Fibroblast of mammary gland (primary cell): ENCODE measurements at places on chromosomes 7 and 10.
A peak's percentile ranks its signal among the peaks of the same experiment; 100 is the strongest.

DNA sequence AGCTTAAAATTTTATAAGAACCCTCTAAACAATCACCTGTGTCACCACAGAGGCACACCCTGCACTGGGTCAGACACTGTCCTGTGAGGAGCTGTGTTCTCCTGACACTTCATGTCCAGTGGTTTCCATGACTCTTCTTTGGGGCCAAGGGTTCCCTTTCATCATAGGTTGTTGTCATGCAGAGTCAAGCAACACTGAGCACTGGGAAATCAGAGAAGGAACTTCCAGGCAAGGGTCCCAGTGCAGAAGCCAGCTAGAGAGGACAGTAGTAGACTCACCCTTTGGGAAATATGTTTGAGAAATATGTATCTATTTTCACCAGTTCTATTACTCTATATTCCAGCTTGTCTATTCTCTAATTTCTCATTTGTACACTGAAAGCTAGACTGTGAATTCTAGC lies 56.4 kb upstream of the PRSS58 start:
- DNase-seq, result no peak

- no peak for DNase-seq
These were observed 29.0 kb upstream of the GNA12 start for GRCh38 chr7:2873146-2873545.

DNA sequence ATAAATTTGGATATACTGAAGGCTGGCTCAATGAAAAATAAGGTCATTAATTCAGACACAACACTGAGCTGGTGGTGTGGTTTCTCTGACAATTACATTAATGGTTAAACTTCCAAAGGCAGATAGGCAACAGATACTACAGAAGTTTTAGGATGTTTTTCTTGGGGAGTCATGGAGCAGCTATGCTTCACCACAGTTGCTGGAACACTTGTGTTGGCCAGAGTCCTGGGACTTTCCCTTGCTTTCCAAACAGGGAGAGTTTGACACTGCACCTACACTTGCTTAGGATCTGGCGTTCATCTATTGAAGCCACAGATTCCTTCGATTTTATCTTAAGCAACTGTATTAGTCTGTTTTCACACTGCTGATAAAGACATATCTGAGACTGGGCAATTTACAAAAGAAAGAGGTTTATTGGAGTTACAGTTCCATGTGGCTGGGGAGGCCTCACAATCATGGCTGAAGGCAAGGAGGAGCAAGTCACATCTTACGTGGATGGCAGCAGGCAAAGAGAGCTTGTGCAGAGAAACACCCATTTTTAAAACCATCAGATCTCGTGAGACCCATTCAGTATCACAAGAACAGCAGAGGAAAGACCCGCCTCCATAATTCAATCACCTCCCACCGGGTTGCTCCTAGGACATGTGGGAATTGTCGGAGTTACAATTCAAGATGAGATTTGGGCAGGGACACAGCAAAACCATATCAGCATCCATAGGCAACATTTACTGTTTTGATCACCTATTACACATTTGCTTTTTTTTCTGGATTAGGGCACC lies 27.8 kb upstream of the TMEM178B start:
- DNase-seq, result peak; percentile 42

GRCh38 chr7:8564281-8564680 lies 130.9 kb downstream of the NXPH1 start:
- no peak for DNase-seq

- DNase-seq, result no peak
These were observed 175.8 kb downstream of the TNS3 start for GRCh38 chr7:47405921-47406800.

DNA sequence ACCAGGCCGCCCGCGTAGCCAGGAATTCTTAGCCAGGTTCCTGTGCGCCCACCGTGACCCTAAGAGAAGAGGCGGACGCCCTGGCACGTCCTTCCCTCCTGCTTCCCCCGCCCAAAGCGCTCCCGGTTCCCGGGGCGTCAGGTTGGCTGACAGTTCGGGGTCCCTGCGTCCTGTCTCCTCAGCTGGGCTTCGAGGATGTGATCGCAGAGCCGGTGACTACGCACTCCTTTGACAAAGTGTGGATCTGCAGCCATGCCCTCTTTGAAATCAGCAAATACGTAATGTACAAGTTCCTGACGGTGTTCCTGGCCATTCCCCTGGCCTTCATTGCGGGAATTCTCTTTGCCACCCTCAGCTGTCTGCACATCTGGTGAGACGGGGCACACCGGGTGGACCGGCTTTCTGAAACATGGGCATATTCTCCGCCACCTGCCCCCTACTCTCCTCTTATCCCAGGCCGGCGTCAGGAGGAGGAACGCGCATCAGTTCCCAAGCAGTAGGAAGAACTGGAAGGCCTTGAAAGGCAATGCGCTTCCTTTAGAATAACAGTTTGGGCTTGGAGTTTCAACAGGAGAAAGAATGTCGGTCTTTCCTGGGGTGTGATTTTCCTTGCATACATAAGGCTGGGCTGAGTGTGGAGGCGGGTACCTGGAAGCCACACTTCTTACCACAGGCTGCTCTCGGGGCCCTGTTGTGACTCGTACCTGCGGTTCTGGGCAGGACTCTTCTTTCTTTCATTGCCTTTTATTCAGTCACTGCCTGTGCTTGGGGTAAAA lies 728 bp downstream of the CAV2 start:
- DNase-seq, result peak; percentile 45

DNA sequence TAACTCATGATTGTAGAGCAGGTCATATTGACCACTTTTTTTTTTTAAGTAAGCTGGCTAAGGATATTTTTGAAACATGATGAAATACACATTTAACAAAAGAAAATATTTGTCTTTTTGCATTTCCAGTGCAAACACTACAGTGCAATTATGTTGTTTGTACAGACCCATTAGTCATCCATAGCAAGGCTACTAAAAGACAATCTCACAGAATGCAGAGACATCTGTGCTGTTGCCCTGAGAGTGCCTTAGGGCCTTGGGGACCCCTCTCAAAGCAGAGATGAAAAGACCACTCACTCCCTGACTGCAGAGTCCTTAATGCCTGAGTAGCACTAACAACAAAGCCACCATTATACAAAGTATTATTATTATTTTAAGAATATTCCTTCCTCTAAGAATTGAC lies 104.5 kb downstream of the NRCAM start:
- DNase-seq, result peak; percentile 41

GRCh38 chr7:124113045-124113444 lies 80.2 kb upstream of the TMEM229A start:
- DNase-seq, result no peak

GRCh38 chr7:41367967-41368882 lies 334.7 kb downstream of the INHBA start:
- DNase-seq, result peak; percentile 18

DNA sequence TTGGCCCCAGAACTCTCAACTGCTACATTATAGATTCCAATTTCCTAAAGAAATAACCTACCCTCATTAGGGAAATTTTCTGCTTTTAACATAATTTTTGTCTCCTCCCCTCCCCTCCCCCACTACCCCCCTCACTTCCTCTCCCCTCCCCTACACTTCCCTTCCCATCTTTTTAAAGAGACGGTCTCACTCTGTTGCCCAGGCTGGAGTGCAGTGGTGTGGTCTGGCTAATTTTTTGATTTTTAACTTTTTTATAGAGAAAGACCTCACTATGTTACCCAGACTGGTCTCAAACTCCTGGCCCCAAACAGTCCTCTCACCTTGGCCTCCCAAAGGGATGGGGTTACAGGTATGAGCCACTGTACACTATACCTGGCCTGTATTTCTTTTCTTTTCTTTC lies 30.5 kb upstream of the C1GALT1 start:
- DNase-seq, result no peak

GRCh38 chr10:129547608-129548007 lies 80.6 kb downstream of the MGMT start:
- no peak for DNase-seq

DNA sequence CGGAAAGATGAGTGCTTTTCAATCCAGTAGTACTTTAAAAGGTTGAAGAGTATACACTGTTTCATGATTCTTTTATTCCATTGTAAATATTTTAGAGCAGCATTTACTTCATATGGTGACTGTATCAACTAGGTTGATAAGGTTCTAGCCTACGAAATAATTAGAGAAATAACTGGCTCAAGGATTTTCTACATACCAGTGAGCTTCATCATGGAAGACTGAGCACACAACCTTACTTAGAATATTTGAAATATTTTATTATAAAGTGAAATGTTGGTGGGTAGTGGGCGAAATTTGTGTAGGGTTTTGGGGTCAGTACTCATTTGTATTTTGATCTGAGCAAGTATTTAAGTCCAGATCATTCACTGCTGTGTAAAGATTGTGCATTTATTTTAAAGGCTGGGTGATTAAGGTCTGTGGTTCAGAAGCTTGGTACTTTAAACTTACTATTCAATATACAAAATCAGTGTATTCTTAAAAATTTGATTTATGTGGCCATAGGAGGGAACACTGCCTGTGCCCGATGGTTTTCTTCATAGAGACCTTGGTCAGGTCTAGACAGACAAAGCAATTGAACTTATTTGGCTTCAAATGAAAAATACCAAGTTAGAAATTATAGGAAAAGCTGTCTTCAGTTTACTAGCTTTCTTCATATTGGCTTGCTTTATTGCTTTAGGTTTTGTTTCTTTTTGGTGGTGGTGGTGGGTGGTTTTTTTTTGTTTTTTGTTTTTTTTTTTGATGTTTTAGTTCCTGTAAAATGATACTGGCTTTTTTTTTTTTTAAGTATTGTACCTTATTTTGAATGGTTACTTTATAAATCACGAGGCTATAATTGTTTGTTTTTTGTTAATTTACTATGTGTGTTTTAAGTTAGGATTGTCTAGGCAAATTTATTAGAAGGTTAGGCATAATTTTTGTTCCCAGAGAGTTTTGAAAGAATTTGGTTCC lies 3.0 kb downstream of the KMT2E start:
- no peak for DNase-seq

- peak; percentile 39 for DNase-seq
These were observed 29.7 kb downstream of the CCDC6 start for GRCh38 chr10:59876695-59877094.

GRCh38 chr10:130618647-130619046 lies 482.5 kb downstream of the GLRX3 start:
- DNase-seq, result no peak

DNA sequence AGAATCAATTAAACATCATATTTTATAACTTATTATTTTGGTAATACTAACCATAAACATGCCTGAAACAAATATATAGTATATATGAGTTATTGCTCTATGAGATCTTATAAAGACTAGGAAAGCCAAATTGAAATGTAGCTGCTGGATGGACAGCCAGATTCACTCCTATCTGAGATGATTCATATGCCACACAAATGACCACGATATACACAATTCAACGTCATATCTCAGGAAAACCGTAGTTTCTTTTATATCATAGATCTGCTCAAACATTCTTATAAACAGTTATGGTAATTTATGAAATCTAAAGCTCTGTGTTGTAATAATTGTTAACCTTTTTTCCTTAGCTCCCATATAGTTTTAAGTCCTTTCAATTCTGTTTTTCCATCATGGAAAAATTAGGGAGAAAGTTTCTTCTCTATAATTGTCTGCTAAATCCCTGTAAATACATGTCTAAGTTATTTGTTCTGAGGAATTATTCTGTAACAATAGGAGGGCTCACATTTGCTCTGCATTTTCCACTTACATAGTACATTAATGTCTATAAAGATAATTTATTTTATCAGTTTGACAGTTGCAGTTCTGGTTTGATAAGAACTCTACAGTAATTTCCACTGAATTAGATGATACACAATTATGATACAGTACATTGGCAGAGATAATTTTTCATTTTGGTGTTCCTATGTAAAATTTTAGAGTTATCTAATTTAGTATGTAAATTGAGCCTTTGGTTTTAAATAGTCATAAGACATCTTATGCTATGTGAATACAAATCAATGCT lies 42.7 kb downstream of the GNAT3 start:
- no peak for DNase-seq

- DNase-seq, result no peak
These were observed 25.1 kb downstream of the PARD3 start for GRCh38 chr10:34789966-34790506.

DNA sequence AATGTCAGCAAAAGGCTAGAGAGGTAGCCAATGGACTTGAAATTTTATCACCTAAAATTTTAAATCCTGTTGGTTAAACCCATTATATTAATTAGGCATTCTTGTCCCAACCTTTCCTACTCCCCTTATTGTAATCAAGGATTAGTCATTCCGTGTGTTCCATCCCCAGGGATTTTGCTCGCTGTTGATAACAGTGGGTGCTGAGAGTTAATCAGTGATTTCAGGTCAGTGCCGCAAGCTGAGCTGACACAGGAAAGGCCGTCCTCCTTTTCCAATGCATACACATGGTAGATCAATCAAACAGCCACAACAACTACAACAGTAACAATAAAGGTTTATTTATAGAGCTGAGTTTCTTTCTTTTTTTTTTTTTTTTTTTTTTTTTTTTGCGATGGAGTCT lies 271.4 kb downstream of the ACTR3B start:
- no peak for DNase-seq

- DNase-seq, result no peak
These were observed 6.7 kb downstream of the TLL2 start for GRCh38 chr10:96507044-96507443.

- peak; percentile 50 for DNase-seq
These were observed 104.8 kb downstream of the ITIH5 start for GRCh38 chr10:7561985-7562384.

DNA sequence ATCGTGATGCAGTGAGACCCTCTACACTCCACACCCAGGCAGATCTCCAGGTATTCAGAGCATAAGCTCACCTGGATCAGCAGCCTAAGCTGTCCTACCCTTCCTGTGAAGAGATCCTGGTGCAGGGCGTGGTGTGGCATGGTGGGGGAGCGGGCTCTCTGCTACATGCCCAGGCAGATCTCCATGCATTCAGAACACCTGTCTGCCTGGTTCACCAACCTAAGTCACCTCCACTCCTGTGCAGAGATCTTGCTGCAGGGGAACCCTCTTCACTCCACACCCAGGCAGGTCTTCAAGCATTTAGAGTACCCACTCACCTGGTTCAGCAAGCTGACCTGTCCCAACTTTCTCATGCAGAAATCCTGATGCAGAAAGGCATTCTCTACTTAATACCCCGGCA lies 394.4 kb upstream of the SEMA3A start:
- no peak for DNase-seq

DNA sequence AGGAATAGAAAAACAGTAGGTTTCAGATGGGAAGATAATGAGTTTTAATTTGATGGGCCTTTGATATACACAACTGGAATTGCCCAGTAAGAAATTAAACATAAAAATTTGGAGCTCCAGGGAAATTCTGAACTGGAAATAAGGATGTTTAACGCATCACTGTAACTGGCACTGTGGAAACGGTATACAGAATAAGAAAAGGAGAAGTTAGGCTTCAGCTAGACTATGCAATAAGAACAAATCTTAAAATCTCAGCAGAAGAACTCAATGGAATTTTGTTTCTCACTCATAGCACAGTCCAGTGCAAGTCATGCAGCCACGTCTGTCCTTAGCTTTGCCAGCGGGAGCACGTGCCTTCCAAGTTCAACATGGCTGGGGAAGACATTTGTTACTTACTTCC lies 52.9 kb upstream of the FGL2 start:
- DNase-seq, result no peak

- DNase-seq, result peak; percentile 13
These were observed 16.4 kb downstream of the ZNF487 start for GRCh38 chr10:43453266-43453831.
